Stimulated activated CD8-positive, alpha-beta memory T cell treated with anti-CD3 and anti-CD28 coated beads, Interleukin-2, amount 100 ng/mL, for 1 hour (primary cell): ENCODE measurements at places on chromosomes 4 and X.

- DNase-seq, result no peak
These were observed 158.2 kb downstream of the COX18 start for GRCh38 chr4:72911316-72911715.

DNA sequence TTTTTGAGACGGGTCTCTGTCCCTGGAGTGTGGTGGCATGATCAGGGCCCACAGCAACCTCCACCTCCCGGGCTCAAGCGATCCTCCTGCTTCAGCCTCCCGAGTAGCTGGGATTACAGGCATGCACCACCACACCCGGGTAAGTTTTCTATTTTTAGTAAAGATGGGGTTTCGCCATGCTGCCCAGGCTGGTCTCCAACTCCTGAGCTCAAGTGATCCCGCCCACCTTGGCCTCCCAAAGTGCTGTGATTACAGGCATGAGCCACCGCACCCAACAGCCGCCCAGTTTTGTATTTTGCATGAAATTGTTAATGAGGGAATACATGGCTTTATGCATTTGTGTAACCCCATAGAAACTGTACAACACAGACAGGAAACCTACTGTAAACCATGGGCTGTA is 2.8 kb upstream of the ARHGAP4 start:
- no peak for DNase-seq

GRCh38 chr4:144402176-144402575 is 243.8 kb upstream of the HHIP start:
- DNase-seq, result no peak

DNA sequence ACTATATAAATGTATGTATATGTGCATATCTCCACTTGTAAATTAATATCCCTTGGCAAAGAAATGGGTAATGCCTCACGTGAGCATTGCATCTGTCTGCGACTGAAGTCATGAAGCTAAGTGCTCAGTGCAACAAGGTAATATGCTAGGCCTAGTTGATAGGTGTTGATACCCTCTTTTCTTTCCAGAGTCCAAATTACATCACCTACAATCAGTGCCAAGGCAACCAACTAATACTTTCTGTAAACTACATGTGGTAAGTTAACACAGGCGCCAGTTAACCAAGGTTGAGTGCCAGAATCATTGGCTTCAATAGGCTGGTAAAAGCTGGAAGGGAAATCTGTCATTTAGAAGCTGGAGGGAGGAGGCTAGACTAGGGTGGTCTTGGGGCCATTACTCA is 41.1 kb downstream of the GPM6B start:
- no peak for DNase-seq
